SJSA1 (cell line): ENCODE measurements at places on chromosomes 3 and 15.

DNA sequence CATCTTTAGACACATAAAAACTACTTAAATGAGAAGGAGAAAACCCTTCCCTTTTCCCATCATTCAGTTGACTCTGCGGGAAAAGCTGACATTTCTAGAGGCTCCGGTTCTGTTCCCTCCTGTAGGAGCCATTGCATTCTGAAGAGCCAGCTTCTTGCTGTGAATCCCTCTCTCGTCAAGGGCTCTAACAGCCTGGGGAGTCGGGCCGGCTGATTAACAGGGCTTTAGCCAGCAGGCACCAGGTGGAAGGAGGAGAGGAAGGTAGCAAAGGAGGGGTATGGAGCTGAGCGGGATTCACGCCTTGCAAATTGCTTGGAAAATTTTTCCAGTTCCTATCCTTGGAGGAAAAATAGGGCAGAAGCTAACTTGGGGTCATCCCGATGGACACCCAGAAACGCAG, 108.3 kb upstream of the UBE2E1 start:
- DNase-seq: no peak

DNA sequence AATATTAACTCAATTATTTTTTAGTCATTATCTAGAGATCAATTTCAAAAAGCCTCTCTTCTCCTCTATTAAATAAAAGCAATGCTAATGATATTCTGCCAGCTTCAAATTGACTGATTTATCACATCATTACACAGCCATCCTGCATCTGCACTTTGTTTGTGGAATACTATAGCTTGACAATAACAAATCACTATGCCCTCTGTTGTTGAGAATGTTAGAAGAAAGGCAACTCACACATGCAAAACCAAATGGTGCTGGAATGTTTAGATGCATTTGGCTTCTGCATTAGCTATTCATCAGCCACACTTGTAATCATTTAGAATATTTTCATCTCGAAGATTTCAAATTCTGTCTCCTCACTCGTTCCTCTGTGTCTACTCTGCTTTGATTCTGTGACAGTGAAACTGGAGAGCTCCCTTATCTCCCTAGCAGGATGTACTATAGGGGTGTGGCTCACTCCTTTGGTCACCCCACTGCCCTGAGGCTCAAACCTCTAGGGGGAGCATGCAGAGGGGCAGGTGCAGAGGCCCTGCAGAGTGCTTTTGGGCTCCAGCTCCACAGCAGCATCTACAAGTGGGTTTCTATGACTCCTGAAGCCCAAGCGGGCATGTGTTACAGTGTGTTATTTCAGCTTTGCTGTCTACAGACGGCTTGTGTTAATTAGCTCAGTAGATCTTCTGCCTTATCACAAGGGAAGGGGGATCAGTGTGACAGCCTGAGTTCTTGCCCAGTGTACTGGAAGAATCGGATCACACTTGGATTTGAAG, 454.1 kb upstream of the BCHE start:
- no peak for DNase-seq

DNA sequence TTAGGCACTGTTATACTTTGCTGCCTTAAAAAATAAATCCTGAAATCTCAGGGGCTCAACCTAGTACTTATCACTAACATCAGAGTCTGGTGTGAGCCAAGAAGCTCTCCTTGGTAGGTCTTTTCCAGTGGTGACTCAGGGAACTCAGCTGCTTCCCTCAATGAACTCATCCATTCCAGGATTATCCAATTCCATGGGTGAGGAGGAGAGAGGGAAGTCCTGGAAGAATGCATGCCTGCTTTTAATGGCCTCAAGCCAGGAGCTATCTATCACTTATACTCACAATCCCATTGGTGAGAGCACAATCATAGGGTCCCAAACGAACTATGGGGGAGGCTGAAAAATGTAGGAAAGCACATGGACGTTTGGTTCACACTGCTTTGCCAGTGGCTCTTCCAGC, 113.6 kb downstream of the POLR2M start:
- DNase-seq: no peak

DNA sequence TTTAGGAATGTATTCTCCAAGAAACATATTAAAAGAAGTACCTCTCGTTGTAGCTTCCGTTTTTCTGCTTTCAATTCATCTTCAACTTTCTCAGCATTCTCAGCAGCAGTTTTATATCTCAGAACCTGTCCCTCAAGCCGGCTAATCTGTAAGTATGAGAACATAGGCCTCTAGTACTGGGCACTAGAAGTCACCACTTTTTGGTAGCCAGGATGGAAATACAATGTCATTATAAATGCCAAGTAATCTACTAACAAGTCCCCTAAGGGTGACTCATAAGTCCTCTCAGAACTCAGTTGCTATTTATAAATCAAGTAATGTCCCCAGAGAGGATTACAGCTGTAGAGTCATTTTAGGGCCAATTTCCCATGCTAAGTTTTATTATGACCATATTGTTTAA, 61.1 kb downstream of the MLH1 start:
- DNase-seq: no peak

GRCh38 chr3:40332684-40333083, 23.2 kb downstream of the EIF1B start:
- no peak for DNase-seq

GRCh38 chr3:47586746-47587145, 8.1 kb upstream of the CSPG5 start:
- no peak for DNase-seq

GRCh38 chr3:197216914-197217313, 81.5 kb downstream of the DLG1 start:
- DNase-seq: no peak
